Lung (tissue), 17 donors: ENCODE measurements at places on chromosomes 7 and 10. TPM values are rescaled to one million over a fixed set of nuclear protein-coding genes. Genes with fewer than 3 reads are reported as not detected.

GRCh38 chr7:37323966-37324365 is 124.7 kb downstream of the ELMO1 start:
- no peak overlapping the region for H3K4me3 ChIP-seq
- H3K27me3 ChIP-seq, result no peaks in the 10 kb centered on the region

DNA sequence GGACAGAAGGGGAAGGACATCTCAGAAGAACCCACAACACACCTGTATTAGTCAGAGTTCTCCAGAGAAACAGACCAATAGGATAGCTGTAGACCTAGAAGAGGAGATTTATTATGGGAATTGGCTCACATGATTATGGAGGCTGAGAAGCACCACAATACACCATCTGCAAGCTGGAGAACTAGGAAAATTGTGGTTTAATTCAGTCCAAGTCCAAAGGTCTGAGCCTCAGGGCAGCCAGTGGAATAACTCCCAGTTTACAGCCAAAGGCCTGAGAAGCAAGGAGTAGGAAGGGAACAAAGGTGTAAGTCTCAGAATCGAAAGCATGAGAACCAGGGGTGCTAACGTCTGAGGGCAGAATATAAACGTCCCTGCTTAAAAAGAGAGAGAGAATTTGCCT is 99.6 kb upstream of the AUTS2 start:
- H3K36me3 ChIP-seq, result no peaks in the 10 kb centered on the region
- H3K4me1 ChIP-seq, result no peaks in the 10 kb centered on the region
- no peaks in the 10 kb centered on the region for H3K27me3 ChIP-seq
- no peak overlapping the region for H3K4me3 ChIP-seq
- no peak for DNase-seq
- no peak overlapping the region for H3K27ac ChIP-seq

- peaks cover 37% of the 10 kb centered on the region for H3K4me1 ChIP-seq
- no peak for DNase-seq
- no peak overlapping the region for H3K4me3 ChIP-seq
- H3K36me3 ChIP-seq, result peaks cover 25% of the 10 kb centered on the region
- no peak overlapping the region for H3K27ac ChIP-seq
Measured at GRCh38 chr7:47390914-47391313, 191.0 kb downstream of the TNS3 start.

GRCh38 chr7:114787556-114787955 is 134.3 kb upstream of the MDFIC start:
- H3K36me3 ChIP-seq, result no peaks in the 10 kb centered on the region
- H3K4me1 ChIP-seq, result no peaks in the 10 kb centered on the region

DNA sequence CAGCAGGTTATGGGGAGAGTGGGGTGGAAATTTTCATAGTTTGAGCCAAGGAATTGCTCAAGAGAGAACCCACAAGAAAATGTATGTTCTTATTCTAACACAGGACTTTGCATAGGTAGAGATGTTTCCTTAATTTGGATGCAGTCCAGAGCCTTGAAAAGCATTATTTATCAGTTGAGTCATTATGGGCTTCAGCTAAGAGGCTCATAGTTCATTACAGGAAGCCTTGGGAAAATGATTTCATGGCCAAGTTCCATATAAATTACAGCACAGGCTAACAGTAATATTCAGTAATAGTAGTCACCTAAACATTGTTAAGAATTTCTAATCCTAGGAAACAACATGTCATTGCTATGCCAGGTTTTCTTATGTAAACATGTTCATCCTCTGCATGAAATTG is 131.1 kb upstream of the PTPRZ1 start:
- no peaks in the 10 kb centered on the region for H3K4me1 ChIP-seq
- no peaks in the 10 kb centered on the region for H3K27me3 ChIP-seq
- H3K36me3 ChIP-seq, result no peaks in the 10 kb centered on the region
- no peak overlapping the region for H3K27ac ChIP-seq
- H3K4me3 ChIP-seq, result no peak overlapping the region
- no peak for DNase-seq

GRCh38 chr7:13628239-13629001 is 361.0 kb downstream of the ETV1 start:
- H3K4me3 ChIP-seq, result no peak overlapping the region
- DNase-seq, result no peak
- no peaks in the 10 kb centered on the region for H3K27me3 ChIP-seq
- no peaks in the 10 kb centered on the region for H3K36me3 ChIP-seq
- no peak overlapping the region for H3K27ac ChIP-seq
- no peaks in the 10 kb centered on the region for H3K4me1 ChIP-seq

- H3K27me3 ChIP-seq, result no peaks in the 10 kb centered on the region
- no peaks in the 10 kb centered on the region for H3K36me3 ChIP-seq
- H3K4me1 ChIP-seq, result no peaks in the 10 kb centered on the region
- H3K4me3 ChIP-seq, result no peak overlapping the region
- no peak for DNase-seq
Measured at GRCh38 chr7:28207486-28208158, 27.0 kb upstream of the JAZF1 start.

- H3K36me3 ChIP-seq, result no peaks in the 10 kb centered on the region
- H3K4me1 ChIP-seq, result no peaks in the 10 kb centered on the region
- no peaks in the 10 kb centered on the region for H3K27me3 ChIP-seq
- no peak overlapping the region for H3K4me3 ChIP-seq
Measured at GRCh38 chr7:138377306-138377705, 82.8 kb upstream of the TRIM24 start.

- no peak for DNase-seq
- H3K4me1 ChIP-seq, result no peaks in the 10 kb centered on the region
- H3K27me3 ChIP-seq, result no peaks in the 10 kb centered on the region
- H3K4me3 ChIP-seq, result no peak overlapping the region
- H3K27ac ChIP-seq, result no peak overlapping the region
Measured at GRCh38 chr10:94591461-94592205, 46.0 kb downstream of the HELLS start.

DNA sequence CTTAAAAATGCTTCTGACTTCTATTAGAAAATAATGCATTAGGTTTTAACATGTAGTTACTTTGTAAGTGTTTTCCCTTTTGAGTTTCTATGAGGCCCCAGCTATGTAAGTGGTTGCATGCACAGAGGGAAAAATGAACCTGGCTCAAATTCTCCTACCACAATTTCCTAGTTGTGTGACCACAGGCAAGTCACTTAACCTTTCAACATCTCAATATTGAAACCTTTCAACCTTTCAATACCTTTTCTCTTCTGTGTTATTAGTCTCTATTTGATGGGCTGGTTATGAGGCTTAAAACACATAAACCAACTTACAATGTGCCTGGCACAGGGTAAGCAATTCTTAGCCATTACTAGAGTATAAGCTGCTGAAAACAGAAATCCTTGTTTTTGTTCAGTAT is 203.0 kb downstream of the KCND2 start:
- H3K27me3 ChIP-seq, result no peaks in the 10 kb centered on the region
- no peak overlapping the region for H3K4me3 ChIP-seq
- no peaks in the 10 kb centered on the region for H3K36me3 ChIP-seq
- no peak overlapping the region for H3K27ac ChIP-seq
- H3K4me1 ChIP-seq, result no peaks in the 10 kb centered on the region

DNA sequence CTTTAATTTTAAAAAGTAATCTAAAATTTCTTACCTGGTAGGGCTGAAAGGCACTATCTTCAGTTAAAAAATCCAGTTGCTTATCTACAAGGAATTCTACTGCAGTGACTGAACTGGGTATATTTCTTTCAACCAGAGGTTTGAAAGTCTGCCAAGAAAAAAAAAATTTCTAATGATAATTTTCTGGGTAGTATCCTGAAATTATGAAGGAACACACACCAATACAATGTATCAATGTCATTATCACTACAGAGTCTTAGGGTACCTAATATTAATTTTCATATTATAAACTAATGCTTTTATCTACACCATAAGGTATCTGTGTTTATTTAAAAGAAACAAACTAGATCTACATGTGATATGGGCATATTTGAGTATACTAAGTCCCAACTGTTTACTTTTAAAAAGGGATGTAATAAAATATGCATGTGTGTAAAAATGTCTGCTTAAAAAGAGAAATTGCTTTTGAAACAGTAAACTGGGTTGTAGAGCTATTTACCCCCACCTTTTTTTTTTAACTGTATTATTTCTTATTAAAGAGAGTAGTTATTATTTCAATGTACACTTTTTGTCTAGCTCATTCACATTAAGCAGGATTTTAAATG is 131.6 kb downstream of the NRBF2 start:
- no peaks in the 10 kb centered on the region for H3K27me3 ChIP-seq
- H3K36me3 ChIP-seq, result peaks cover 3% of the 10 kb centered on the region
- H3K4me1 ChIP-seq, result peaks cover 6% of the 10 kb centered on the region
- peak; percentile 38 for DNase-seq
- H3K27ac ChIP-seq, result no peak overlapping the region

DNA sequence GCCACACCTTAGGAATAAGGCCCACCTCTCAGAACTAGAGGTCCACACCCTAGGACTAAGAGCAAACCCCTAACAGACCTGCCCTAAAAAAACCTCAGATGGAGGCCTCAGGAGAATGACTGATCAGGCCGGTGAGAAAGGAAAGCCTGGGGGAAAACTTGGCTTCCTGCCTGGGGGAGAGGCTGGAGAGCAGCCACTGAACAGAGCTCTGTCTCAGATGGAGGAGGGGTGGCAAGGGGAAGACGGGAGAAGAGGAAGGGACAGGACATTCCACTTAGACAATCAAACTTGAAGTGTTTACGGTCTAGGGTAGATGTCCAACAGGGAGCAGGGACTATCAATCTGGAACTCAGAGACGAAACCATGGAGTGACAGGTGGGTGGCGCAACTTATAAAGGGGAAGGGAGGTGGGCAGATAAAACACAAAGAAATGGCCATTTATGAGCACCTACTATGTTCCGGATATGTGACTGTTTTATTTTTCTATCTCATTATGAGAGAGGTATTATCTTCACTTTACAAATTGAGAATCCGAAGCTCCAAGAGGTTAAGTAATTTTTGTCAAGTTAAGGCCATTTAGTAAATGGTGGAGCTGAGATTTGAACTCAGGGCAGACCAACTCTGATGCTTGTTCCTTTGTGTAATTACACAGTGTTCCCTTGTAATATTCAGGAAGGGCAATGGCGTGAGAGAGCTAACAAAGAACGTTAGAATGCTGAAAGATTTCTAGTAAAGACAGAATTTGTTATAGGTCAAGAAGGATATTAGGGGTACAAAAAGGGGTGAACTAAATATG is 82.6 kb downstream of the DNMBP start:
- peak overlapping the region; percentile 1 for H3K27ac ChIP-seq
- no peaks in the 10 kb centered on the region for H3K27me3 ChIP-seq
- DNase-seq, result peak; percentile 81
- no peaks in the 10 kb centered on the region for H3K36me3 ChIP-seq

DNA sequence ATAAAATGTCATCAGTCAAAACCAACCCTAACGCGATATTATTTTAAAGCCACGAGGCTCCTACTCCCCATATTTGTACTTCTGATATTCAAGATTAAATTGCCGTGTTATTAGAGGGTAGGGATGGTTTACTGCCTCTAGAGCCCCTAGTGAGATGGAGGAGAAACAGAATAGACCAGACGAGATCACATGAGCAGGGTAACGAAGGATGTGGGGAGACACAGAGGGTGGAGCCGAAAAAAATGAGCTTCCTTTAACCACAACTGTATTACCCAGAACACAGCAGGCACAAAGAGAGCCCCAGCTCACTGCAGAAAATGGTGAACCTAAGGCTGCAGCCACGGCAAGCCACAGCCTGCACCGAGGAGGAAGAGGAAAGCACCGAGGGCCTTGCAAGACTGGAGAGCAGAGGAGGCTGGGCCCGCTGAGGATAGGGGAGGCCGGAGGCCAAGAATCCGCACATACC is 14.3 kb downstream of the ZC3HAV1 start:
- no peak for DNase-seq
- no peaks in the 10 kb centered on the region for H3K4me1 ChIP-seq
- no peaks in the 10 kb centered on the region for H3K27me3 ChIP-seq
- H3K4me3 ChIP-seq, result no peak overlapping the region
- no peak overlapping the region for H3K27ac ChIP-seq

- no peaks in the 10 kb centered on the region for H3K4me1 ChIP-seq
- H3K4me3 ChIP-seq, result no peak overlapping the region
- no peaks in the 10 kb centered on the region for H3K27me3 ChIP-seq
- no peak for DNase-seq
Measured at GRCh38 chr7:106521541-106521940, 139.4 kb downstream of the CCDC71L start.

- no peak for DNase-seq
- peak overlapping the region; percentile 69 for H3K4me3 ChIP-seq
- H3K27ac ChIP-seq, result peak overlapping the region; percentile 85
- no peaks in the 10 kb centered on the region for H3K27me3 ChIP-seq
- H3K4me1 ChIP-seq, result no peaks in the 10 kb centered on the region
- H3K36me3 ChIP-seq, result no peaks in the 10 kb centered on the region
Measured at GRCh38 chr10:22253580-22253882, 35.7 kb upstream of the EBLN1 start.

GRCh38 chr7:8210845-8211724 is 50.9 kb downstream of the ICA1 start:
- no peaks in the 10 kb centered on the region for H3K4me1 ChIP-seq
- no peaks in the 10 kb centered on the region for H3K27me3 ChIP-seq
- H3K36me3 ChIP-seq, result no peaks in the 10 kb centered on the region
- DNase-seq, result no peak

CYP51A1 gene
- 211 TPM for total RNA-seq

TAS2R41 gene
- total RNA-seq, result 0.77 TPM

SLC39A12 gene
- not detected for total RNA-seq

PTN gene
- total RNA-seq, result 0.77 TPM

CYP3A7 gene
- total RNA-seq, result 0.64 TPM

PRSS1 gene
- total RNA-seq, result not detected

PRSS58 gene
- not detected for total RNA-seq

LRRTM3 gene
- total RNA-seq, result 0.06 TPM

ZNF503 gene
- 24.8 TPM for total RNA-seq

CALML3 gene
- 0.11 TPM for total RNA-seq
